ENCODE measurements at places on chromosomes 2 and 18.
A peak's percentile ranks its signal among the peaks of the same experiment; 100 is the strongest.

DNA sequence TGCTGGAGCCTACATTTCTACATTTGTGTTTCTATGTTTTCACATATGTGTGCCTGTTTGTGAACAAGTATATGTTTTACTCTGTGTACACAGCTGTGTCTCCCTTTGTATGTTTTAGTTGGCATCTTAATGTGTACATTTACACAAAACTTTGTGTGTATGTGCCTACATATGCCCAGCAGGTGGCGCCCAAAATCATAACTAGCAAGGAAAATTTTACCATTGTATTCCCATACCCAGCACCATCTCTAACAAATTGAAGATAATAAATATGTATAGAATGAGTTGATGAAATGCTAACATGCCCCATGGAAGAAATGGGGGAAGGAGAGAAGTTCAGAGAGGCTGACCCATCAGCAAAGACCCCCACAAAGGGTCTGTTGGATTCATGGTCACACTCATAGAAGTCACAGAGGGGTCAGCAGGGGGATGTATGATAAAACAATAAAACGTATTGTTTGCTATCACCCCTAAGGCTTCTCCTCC, 48.1 kb downstream of the PKDCC start:
- DNase-seq, result peak; percentile 67

DNA sequence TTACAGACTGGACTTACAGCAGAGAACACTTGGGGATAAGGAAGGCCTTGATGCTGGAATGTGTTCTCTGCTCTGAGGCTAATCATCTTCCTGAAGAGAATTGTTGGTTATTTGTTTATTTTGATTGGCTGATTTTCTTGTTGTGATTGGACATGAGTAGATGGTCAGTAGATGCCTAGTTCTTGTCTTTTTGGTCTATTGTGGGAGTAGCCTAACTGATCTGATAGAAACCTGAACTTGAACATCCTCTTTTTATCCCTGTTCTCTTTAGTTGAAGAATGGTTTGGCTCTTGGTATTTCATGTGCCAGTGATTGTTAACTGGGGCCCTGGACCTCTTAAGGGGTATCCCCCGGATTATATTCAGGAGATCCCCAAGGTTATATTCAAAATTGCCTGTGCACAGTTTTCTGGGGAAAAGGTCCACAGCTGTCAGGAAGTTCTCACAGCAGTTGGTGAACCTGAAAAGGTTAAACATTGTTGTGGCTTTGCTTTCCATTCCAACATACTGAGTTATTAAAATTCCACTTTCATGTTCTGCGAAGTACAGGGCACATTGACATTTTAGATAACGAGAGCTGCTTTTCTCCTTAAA, 13.6 kb downstream of the TWSG1 start:
- DNase-seq, result no peak

- no peak for DNase-seq
These were observed 45.9 kb upstream of the TNP1 start for GRCh38 chr2:216905649-216906329.

DNA sequence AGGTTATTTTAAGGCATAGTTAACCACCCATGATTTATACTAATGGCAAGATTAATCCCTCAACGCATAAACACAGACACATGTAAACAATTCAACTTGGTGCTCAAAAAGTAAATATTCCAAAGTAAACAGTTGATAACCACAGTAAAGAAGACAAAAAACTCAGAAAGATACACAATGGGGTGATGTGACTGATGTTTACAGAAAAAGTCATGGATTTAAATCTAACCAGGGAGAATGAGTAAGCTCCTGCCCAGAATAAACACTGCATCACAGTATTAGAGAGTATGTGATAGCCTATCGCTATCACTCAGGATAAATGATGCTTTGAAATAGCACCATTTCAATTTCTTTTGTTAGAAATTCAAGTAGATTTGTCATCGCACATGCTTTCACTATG, 49.3 kb downstream of the HIBCH start:
- no peak for DNase-seq

DNA sequence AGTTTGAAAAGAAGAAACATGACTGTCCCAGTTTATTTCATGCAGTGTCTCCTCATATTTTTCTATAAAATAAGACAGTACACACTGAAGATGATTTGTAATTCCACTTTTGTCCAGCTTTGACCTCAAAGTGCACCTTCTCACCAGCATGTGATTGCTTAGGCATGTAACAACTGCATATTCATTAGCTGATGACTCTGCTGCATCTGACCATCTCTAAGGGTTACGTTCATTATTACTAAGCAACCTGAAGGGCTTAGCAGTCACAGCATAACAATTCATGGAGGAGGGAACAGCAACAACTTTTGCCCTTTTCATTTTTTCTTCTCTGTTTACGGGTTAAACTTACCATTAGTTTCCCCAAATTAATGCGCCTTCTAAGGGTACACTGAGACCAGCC, 330.6 kb upstream of the PIK3C3 start:
- DNase-seq, result no peak

- DNase-seq, result no peak
These were observed 129.4 kb upstream of the MAPRE2 start for GRCh38 chr18:34911661-34912384.

DNA sequence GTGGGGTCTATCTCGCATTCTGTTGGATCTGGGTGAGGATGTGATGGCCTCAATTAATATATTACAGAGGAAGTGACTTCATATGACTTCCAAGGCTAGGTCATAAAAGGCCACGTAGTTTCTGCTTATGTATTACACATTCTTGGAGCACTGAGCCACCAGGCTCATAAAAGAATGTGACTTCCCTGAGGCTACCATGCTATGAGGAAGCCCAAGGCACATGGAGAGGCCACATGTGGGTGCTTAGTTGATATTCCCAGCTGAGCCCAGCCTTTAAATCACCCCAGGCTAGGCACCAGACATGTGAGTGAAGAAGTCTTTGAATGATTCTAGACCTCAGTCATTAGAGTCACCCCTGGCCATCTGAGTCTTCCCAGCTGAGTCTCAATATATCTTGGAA, 13.3 kb upstream of the REEP1 start:
- no peak for DNase-seq

DNA sequence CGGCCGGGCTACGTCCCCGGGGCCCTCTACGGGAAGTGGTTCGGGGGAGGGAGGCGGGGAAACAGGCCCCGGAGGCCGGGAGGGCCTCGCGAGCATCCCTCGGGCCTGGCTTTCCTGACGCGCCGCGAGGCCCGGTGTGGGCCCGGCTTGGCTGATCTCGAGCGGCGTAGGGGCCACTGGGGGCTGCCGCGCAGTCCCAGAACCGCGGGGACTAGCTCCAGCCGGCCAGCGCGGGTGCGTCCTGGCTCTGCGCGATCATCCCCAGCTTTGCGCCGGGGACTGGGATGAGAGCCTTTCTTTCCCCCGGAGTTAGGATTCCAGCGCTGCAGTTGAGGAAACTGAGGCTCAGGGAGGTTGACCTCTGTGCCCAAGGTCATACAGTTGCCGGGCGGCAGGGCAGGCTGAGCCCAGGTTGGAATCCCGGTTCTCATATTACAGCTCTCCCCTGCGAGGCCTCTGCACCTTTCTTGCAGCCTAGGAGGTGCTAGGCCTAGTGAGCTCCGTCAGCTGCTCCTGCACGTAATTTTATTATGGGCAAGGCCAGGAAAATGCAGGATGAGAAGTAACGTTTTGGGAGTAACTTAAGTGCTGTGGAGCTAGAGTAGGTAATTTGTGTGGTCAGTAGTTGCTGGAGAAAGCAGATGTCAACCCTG, 501 bp downstream of the LPIN1 start:
- no peak for DNase-seq

- no peak for DNase-seq
These were observed 228.3 kb upstream of the RAB12 start for GRCh38 chr18:8380926-8381325.

Measured in activated CD4-positive, alpha-beta T cell treated with anti-CD3 and anti-CD28 coated beads for 1 hour (primary cell).